H7 (cell line): ENCODE measurements at places on chromosomes 2 and 18.

GRCh38 chr2:226643946-226644282 lies 155.7 kb downstream of the IRS1 start:
- no peak for DNase-seq

GRCh38 chr2:68877079-68877772 lies 6.0 kb upstream of the BMP10 start:
- DNase-seq, result no peak

DNA sequence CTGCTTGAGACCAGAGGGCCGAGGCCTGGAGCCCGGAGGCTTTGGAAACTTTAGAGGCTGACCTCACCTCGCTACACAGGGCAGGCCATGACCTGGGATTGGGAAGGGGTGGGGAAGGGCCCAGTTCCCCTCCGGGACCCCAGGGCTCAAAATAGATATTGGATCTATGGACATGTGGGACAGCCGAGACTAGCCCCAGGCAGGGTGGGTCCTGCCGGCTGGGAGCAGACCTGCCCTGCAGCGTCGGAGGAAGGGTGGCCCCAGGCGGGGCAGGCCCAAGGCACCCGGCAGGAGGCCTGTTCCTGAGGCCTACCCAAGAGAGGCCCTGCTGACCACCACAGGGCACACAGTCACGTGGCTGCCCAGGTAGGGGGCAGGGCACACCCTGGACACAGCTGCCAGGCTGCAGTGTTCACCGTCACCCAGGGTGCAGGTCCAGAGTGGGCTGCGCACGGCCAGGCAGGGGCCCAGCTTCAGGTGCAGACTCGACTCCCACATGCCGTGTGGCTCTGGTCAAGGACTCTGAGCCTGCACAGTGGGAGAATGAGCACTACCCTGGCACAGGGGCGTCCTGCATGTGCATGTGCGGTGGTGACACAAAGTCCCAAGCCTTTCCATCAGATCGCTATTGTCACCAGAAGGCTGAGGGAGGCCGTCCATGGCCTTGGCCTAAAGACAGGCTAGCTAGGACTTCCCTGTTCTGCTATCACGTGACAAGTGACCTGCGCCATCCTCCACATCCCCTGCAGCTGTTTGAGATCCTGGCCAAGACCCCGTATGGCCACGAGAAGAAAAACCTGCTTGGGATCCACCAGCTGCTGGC lies 13.2 kb downstream of the ANO7 start:
- peak; percentile 63 for DNase-seq

DNA sequence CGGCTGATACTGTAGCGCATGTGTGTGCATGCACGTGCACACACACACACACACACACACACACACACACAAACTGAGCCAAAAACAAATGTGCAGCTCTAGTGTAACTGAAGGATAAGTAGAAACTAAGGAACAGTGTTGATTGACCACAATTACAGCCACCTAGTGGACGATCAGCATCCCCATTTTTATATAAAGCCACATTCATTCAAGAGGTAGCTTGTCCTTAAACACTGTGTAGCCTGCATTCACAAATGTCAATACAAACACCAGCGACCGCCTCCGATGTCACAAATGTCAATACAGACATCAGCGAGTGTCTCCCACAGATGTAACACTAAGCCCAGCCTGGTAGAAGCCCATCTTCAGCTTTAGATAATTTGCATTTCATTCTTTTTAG lies 167.4 kb downstream of the PTGR3 start:
- peak; percentile 59 for DNase-seq

GRCh38 chr2:2662847-2663356 lies 331.8 kb upstream of the MYT1L start:
- no peak for DNase-seq

GRCh38 chr2:44136252-44136651 lies 32.4 kb upstream of the PPM1B start:
- no peak for DNase-seq

- DNase-seq, result peak; percentile 76
Measured at GRCh38 chr18:57430079-57431001, 4.8 kb upstream of the ONECUT2 start.

GRCh38 chr18:38984968-38985367 lies 1419.4 kb upstream of the CELF4 start:
- no peak for DNase-seq

DNA sequence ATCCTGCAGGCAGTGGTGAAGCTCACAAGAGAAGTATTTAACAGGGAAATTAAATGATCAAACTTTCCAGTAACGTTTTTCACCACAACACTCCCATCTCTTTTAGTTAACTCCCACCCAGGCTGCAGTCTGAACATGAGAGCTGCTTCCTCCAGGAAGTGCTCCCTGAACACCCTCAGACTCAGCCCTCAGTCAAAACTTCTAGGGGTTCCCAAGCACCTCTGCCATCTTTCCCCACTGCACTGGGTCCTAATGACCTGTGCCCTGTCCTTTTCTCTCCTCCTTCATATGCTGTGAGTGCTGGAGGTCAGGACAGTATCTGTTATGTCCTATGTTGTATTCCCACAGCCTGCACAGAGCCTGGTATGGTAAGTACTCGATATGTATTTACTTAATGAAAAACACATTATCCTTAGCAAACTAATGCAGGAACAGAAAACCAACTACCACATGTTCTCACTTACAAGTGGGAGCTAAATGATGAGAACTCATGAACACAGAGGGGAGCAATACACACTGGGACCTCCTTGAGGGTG lies 49.2 kb upstream of the ASPRV1 start:
- DNase-seq, result peak; percentile 14

DNA sequence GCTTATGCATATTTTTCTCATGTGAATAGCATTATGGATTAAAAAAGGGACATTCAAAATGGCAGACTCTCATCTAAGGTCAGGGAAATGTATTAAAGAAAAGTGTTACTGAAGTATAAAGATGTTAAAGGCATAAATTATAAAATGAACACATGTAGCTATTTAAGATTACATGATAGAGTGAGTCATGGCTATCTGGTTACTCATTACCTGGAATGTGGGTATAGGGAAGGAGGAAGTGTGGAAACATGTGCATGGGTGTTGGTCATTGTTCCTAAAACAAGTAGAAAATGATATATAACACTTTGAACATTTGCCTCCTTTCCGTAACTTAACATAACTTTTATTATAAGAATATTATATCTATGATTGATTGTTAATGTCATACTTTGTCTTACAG lies 66.4 kb downstream of the MYO1B start:
- DNase-seq, result no peak

DNA sequence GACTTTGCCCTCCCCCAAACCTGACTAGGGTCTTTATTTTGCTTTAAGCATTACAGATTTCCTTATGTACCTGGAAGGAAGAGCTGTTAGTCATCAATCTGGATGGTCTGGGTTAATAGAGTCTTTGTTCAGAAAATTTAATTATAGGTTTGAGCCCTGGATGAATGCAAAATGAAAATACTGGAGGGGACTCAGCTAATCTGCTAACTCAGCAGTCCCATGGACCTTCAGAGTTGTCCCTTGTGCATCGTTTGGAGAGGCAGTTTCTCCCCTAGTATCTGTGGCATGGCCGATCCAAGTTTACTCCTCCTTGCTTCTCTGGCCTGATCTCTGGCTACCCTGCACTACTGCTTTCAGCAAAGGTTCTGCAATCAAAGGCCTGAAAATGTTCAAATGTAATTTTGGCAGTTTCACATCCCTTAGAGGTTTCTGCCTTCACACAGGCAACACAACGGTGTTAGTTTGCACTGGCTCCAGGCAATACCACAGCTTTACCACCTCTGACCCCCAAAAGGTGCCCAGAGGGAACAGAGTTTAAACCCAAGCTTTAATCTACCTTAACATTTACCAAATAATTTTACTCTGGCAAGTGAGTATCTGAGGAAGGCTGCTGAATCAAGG lies 134.3 kb downstream of the THADA start:
- no peak for DNase-seq

DNA sequence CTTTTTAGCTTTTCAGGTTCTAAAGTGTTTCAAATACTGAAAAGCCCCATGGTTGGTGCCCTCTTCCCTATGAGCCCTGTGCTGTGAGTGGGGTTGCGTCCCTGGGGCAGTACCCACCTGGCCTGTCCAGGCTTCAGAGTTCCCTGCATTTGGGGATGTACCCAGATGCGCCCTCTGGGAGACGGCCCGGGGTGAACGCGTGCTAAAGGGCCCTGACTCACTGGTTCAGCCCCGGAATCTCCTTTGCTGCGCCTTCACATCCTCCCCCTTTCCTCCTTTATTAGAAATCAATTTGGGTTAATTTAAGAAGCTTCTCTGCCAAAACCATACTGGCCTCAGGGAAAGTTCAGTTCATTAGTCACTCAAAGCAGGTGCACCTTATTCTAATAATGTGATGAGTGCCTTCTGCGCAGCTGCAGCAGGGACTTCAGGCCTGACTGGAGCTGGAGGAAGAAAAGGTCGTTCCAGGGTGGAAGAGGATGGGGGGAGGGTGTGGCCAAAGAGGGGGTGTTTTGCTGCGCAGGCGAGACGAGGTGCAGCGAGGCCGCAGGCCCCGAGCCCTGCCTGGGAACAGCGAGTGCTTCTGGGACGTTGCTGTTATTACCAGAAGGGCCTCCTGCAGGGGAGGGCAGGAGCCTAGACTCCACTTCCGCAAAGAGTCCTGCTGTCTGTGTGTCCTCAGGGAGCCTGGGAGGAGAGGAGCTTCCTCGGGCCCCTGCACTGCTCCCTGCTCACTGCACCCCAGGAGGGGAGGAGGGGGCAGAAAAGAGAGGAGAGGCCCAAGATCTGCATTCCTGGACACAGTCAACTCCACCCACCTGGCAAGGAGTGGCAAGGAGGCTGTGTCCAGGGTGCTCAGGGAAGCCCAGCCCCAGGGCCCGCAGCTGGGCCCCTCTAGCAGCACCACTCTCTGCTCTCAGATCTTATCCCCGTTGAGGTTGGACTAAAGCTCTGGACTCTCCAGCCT lies 223.2 kb upstream of the PXDN start:
- DNase-seq, result peak; percentile 68

DNA sequence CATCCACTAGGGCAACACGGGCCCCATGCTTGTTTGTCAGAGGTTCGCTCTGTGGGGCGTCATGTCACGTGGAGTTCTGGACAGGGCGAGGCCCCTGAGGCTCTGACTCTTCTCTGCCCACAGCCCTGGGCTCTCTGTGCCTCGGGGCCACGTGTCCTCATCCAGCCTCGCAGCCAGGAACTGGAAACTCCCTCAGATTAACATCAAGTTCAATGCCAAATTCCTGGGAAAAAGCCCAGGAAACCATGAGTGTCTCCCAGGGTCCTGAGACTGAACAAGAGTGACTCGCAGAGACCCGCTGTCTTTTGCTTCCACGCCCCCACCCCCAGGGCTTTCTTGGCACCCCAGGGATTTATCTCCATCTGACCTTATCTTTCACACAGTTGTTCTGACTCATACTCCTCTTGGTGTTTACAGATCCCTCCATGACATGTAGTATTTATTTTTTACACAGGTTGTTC lies 174.0 kb upstream of the PIEZO2 start:
- peak; percentile 7 for DNase-seq

DNA sequence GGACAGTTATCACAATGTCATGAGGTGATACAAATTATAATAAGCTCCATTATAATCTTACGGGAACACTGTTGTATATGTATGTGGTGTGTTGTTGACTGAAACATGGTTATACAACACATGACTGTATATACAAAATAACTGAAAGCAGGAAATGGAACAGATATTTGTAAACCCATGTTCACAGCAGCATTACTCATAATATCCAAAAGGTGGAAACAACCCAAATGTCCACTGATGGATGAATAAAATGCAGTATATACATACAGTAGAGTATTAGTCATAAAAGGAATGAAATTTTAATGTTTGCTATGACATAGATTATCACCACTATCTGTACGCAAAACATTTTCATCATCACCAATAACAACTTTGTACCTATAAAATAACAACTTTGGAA lies 107.3 kb downstream of the USP34 start:
- no peak for DNase-seq

DNA sequence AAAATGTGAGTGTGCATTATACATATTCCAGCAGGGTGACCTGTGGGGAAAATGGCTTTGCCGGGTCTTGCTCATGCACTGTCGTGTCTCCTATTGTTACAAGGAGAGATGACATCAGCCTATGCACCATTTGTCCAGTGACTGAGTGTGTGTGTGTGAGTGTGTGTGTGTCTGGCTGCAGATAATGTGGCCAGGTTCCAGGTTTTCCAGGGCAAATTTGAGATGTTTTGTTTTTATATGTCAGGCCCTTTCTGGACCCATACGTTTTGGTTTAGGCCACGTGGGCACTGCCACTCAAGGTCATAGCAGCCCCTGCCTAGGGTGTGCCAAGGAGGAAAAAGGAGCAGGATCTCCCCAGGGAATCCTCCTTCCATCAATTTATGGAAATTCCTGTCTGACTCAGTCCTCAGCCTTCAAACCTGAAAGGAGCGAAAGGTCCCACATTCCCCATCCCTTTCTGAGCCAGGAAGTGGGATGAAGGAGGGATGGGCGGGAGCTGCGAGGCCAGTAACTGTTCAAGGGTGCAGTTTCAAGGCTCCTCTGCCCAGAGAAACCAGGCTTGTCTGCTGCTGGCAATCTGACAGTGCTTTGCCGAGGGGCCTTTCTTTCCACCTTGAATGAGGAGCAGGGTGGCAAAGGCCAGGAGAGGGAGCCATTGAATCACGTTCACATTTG lies 93.0 kb upstream of the SMAD2 start:
- DNase-seq, result peak; percentile 73

DNA sequence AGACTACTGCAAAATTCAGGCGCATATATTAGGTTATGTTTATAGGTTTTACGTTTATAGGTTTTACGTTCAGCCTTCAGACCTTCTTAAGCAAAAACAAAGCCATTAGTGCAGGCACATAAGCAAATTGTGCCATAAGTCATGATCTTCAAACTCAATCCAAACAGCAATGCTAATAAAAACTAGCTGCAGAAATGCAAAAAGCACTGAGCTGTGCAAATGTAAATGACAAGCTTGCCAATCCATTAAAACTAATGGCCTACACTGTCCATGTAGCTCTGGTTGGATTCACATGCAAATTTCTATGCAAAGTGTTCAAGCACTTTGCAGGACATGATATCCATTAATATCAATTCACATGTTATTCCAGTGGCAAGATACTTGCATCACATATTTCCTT lies 50.9 kb downstream of the LRPPRC start:
- no peak for DNase-seq

- DNase-seq, result no peak
Measured at GRCh38 chr2:29417630-29418029, 302.4 kb downstream of the CLIP4 start.

GRCh38 chr2:190335225-190335559 lies 8.2 kb upstream of the INPP1 start:
- DNase-seq, result no peak

DNA sequence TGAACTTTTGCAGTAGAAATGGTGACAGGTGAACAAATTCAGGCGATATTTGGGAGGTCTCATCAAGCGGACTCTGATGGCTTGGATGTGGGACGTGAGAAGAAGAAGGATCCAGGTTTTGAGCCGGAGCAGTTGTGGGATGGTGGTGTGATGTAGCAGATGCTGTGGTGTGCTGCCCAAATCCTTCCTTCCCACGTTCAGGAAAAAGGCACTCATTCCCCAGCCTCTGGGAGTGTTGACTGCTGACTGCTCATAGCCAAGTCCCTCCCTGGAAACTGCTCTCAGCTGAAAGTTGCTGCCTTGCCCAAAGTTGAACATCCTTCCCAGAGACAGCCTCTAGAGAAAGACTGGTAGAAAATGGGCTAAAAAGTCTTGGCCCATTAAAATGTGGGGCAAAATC lies 890.3 kb upstream of the ACVR2A start:
- DNase-seq, result no peak
